KG1 (cell line): ENCODE measurements at places on chromosomes 5 and 9.

GRCh38 chr5:39494534-39494933 is 69.8 kb upstream of the DAB2 start:
- DNase-seq: no peak

- DNase-seq: no peak
Measured at GRCh38 chr5:82820961-82821845, 256.0 kb downstream of the TMEM167A start.

DNA sequence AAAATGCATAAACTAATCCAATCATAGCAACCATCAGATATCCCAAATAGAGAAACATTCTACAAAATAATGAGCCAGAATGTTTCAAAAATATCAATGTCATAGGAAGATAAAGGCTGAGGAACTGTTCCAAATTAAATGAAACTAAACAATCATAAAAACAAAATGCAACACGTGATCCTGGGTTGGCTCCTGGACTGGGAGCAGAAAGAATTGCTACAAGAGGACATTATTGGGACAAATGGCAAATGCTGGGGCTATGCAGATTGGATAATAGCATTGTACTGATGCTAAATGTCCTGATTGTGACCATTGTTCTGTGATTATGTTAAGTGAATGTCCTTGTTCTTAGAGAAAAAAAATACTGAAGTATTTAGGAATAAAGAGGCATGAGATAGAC is 54.2 kb upstream of the AKNA start:
- DNase-seq: no peak

GRCh38 chr9:108672475-108673190 is 183.2 kb downstream of the ACTL7B start:
- DNase-seq: no peak

- no peak for DNase-seq
Measured at GRCh38 chr9:37325778-37326177, 96.7 kb upstream of the GRHPR start.

- no peak for DNase-seq
Measured at GRCh38 chr5:135195270-135195608, 161.2 kb upstream of the PITX1 start.

DNA sequence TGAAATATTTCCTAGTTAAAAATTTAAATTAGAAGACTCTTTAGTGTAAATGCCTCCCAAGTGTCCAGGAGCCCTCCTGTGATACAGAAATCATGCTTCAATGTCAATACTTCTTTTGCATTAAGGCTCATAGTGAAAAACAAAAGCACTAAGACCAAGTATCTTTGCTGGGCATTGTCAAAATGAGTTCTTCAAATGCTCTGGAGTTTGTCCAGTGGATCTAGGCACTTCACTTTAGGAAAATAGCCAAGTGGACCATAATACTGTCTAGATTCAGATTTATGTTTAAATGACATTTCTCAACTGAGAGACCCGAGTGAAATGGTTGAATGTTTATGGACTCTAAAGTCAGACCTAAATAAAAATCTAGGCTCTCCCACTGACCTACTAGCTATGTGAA is 21.3 kb upstream of the CCDC112 start:
- DNase-seq: no peak

DNA sequence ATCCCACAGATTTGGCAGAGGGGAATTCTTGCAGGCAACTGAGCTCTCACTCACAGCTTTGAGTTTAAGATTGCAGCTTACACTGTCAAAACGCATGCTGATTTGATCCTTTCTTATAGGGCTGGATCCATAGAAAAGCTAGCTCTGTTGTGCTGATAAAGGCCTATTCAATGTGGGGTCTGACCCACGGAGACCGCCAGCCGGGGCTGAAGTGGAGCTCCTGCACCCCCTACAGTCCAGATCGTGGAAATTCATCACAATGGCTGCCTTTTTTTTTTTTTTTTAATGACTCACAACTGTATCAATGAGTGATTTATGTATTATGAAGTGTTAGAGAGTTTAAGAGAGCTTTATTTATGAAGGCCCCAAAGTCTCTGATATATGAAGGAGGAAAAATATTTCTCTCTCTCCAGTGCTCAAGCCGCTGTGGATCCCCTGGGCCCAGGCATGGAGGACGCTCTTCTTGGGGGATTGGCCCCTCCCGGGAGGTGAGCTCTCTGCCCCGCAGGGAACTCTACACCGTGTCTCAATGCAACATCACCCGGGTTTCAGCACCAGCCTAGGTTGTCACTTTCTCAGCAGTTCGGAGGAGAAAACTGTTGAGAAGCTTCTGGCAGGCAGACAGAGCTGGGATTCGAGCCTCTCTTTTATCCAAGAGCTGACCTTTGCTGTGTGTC is 700.2 kb downstream of the IRX1 start:
- DNase-seq: no peak

DNA sequence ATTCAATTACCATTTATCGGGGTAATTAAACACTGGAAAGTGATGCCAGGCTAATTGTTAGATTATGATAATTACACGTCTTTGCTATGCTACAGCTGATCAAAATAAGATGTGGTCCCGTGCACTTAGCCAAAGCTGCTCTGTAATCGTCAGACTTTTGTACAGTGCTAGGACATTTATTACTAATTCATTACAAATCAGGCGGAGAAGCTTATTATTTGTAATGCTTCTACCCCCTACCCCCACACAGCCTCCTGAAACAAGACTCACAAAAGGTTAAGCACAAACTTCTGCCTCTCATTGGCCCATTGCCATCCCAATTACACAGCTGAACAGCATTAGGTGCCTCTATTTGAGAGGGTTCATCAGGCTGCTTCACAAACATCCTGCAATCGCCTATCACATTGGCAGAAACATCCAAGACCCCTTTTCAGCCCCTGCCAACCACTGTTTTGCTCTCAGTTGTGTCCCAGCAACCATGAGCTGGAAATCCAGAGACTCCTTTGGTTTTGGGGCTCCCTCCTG is 232.7 kb downstream of the EFNA5 start:
- DNase-seq: no peak

GRCh38 chr5:124719113-124719967 is 27.1 kb downstream of the ZNF608 start:
- DNase-seq: no peak

DNA sequence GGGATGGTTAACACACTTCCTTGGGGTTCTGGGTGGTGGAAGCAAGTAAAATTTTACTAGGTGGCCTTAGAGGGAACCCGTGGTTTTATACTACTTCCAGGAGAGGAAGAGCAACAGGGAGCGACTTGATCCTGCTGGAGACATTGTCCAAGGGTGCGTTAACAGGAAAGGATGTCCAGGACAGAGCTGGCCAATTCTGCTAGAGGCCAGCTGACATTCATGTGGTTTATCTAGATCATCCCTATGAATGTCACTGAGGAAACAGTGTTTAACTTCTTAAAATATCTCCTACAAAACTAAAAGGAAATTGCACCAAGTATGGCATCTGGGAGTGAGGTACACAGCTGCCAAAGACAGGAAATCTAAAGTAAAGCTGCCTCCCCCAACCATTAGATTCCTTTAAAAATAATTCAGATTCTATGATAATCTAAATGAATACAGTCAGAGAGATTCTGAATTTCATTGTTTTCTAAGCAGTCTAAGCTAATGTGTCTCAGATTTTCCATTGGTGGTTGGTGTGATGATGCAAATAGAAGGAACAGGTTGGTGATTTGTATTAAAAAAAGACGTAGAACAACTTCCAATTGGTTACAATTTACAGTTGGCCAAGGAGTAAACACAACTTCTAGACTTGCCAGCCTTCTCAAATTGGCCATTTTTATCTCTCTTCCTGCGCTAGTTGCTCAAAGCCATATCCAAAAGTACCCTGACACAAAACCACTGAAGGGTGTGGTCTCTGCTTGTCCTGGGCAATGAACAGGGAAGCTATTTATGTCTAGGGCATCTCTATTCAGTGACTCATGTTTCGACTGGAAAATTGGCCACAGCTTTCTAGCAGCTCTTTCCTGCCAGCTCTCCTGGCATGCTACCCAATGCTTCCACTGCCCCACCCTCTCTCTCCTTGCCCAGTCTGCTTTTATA is 574.7 kb upstream of the MEF2C start:
- DNase-seq: no peak

- no peak for DNase-seq
Measured at GRCh38 chr5:6180231-6180872, 198.0 kb downstream of the MED10 start.

DNA sequence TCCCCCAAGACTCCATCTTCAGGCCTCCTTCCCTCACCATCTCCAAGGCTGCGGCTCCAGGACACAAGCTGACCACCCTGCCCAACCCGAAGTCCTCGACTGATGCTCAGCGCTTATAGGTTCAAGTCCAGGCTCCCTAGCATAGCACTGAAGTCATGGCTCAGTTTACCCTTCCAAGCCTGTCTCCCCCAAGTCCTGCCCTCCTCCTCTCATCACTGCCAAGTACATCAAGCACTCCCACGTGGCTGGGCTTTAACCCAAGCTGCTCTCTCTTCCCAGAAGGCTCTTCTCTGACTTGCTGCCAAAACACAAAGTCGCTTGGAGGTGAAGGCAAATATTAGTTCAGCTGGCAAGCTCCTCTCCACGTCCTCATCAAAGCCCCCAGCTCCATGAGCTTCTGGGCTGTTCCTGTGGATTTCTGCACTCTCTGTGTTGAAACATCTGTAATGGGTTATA is 22.1 kb upstream of the MARCHF6 start:
- no peak for DNase-seq

- no peak for DNase-seq
Measured at GRCh38 chr5:147372191-147372590, 137.4 kb downstream of the STK32A start.

GRCh38 chr9:137878146-137878941 is 762 bp downstream of the CACNA1B start:
- DNase-seq: no peak
